Activated CD4-positive, alpha-beta memory T cell treated with anti-CD3 and anti-CD28 coated beads, Interleukin-2, amount 10 ng/mL, durations not matched to agents 7 days and 5 days (primary cell): ENCODE measurements at places on chromosomes 12 and 14. TPM values are rescaled to one million over a fixed set of nuclear protein-coding genes. Genes with fewer than 3 reads are reported as not detected.

Gene THAP2
- 7.7 TPM for total RNA-seq

Gene DPPA3
- total RNA-seq, result not detected

Gene CGRRF1
- total RNA-seq, result 14.0 TPM

Gene LMO3
- total RNA-seq, result not detected

Gene SIX4
- 0.96 TPM for total RNA-seq

Gene TPPP2
- not detected for total RNA-seq

Gene KLHDC2
- 34.7 TPM for total RNA-seq

Gene ANKRD33
- total RNA-seq, result not detected

Gene KRT2
- not detected for total RNA-seq

Gene MANSC4
- not detected for total RNA-seq

Gene ATF1
- 44.0 TPM for total RNA-seq

Gene APOF
- total RNA-seq, result not detected

Gene MIPOL1
- not detected for total RNA-seq

Gene MIP
- not detected for total RNA-seq

Gene BATF
- 66.1 TPM for total RNA-seq

DNA sequence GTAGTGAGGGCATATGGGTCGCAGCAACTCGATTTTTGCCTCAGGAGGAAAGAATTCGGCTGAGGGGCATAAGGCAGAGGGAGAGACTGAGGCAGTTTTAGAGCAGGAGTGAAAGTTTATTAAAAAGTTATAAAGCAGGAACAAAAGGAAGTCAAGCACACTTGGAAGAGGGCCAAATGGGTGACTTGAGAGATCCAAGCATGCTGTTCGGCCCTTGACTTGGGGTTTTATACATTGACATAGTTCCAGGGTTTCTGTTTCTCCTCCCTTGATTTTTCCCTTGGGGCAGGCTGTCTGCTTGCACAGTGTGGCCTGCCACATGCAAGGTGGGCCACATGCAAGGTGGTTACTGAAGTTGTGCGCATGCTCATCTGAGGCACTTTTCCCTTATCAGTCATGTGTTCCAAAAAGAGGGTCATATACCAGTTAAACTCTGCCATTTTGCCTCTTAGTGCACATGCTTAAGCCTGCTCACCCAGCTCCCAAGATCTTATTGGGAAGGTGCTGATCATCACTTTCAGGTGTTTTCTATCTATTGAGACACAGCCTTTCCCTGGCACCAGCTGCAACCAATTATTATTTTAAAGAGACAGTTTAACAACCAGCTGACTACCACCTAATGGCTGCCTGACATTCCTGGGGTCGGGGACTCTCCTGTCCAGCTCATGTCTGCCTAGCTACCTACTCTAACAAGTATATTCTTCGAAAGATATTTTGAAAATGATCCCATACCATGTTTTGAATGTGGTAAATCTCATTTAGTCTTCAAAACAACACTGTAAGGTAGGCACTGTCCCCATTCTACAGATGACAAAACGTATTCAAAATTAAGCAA lies 19.9 kb downstream of the PTGER2 start:
- no peak for DNase-seq

DNA sequence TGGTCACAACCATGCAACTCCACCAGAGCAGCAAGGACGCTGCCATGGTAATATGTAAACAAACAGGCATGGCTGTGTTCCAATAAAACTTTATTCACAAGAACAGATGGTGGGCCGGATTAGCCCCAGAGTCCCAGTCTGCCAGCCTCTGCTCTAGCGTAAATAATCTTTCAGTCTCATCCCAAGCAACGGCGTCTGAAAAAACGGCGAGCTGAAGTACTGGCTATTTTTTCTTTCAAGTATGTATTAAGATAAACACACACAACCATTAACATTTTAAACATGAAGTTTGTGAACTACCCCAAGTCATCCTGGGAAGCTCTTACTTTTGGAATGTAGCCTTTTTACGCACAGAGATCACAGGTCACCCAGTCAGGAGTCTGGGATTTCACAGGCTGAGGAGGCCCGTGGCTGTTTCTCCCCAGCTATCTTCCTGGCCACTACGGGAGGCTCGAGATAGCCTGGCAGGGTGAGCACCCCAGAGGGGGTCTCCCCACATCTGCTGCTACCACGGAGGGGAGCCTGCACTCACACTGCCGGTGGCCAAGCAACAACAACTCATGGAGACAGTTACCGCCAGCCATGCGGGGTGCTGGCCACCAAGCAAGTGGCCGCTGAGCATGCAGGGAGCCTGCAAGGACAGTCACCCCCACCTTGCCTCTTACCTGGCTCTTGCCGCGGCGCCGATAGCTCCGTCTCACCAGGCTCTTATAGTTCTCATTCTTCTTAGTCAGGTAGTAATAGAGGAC lies 124.6 kb downstream of the RFLNA start:
- no peak for DNase-seq

GRCh38 chr12:95583933-95584332 lies 32.7 kb upstream of the USP44 start:
- DNase-seq, result no peak

GRCh38 chr14:35261774-35262173 lies 30.4 kb upstream of the PSMA6 start:
- no peak for DNase-seq

- no peak for DNase-seq
These were observed 200.7 kb upstream of the SLC38A2 start for GRCh38 chr12:46573347-46573658.

GRCh38 chr12:60052483-60052882 lies 456.7 kb downstream of the SLC16A7 start:
- DNase-seq, result no peak

GRCh38 chr12:111304642-111305071 lies 64.2 kb downstream of the PHETA1 start:
- DNase-seq, result peak; percentile 49

GRCh38 chr12:127944211-127944899 lies 322.6 kb upstream of the TMEM132C start:
- no peak for DNase-seq

GRCh38 chr12:122979001-122979907 lies 1.2 kb upstream of the ARL6IP4 start:
- no peak for DNase-seq

DNA sequence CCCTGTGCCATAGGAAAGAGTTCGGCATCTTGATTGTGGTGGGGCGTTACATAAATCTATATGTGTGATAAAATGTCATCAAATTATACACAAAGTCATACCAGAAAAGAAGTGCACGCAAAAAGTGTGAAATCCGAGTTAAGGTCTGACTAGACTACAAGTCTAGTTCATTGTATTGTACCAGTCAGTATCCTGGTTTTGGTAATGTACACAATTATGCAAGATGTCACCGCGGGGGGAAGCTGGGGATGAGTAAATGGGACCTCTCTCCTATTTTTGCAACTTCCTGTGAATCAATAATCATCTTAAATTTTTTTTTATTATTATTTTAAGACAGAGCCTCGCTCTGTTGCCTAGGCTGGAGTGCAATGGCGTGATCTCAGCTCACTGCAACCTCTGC lies 43.2 kb upstream of the BCL11B start:
- no peak for DNase-seq

- no peak for DNase-seq
These were observed 116.1 kb upstream of the FBXO33 start for GRCh38 chr14:39548358-39548757.

DNA sequence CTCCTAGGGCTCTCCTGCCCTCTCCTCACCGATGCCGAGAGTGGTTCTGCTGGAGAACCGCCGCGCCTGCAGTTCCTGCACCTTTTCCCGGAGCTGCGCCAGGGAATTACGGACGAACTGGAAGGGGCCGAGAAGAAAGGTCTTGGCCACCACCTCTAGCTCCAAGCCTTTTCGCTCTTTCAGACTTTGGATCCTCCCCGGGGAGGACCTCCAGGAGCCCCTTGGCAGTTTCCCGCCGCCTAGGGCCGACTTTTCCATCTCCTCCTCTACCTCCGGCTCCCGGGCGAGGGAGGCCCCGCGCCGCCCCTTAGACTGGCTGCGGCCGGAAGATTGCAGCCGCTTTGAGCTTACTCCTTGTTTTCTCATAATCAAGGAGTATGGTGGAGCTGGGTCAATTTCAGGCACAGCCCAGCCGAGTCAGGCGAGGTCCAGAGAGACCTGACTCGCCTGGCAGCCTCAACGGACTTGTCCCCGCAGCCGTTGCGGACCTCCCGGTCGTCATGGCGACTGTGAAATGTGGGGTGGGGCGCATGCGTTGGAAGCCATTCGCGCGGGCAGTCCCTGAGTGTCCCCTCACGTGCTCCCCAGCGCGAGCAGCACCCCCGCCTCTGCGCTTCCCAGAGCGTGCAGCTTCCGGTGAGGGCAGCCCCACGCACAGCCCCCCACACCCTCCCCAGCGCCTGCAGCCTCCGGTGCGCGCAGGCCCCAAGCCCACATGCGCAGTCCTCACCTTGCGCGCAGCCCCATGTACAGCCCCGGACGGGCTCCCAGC lies at the start of gene DPY19L2:
DPY19L2 (minus strand) TSS at position 466 of the 772 bp plus-strand sequence; CDS start at position 366, 100 bp downstream.
- peak; percentile 23 for DNase-seq

DNA sequence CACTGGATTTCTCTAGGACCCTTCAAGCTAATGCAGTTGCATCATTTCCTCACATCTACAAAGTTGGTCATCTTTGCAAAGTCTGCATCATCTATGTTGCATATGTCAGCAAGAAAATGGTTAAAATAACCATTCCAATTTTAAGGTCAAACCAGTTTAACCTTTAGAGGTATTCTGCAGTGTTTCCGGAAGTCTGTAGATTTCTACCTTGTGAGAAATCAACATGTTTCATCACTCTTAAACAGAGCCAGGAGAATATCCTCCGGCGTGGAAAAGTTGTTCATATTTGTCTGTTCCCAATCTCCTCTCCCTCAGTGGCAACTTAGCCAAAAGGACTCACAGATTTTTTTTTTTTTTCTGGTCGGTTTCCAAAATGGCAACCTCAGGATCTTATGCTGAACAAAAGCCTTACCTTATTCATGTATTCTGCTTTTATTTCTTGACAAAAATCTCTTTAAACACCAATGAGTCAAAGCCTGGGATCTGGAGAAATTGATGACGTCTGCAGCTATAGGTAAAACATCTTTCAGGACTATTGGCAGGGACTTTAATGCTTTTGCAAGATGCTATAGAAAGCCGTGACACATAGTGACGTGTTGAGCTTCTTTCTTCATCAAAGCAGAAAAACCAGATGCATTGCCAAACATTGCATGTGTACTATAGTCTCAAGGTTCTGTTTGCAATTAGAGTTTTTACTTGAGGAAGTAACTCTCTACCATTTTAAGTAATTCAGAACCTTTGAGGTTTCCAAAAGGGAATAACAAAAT lies 16.0 kb upstream of the CDK17 start:
- no peak for DNase-seq

- no peak for DNase-seq
These were observed 73.6 kb downstream of the RBM19 start for GRCh38 chr12:113892556-113892955.

DNA sequence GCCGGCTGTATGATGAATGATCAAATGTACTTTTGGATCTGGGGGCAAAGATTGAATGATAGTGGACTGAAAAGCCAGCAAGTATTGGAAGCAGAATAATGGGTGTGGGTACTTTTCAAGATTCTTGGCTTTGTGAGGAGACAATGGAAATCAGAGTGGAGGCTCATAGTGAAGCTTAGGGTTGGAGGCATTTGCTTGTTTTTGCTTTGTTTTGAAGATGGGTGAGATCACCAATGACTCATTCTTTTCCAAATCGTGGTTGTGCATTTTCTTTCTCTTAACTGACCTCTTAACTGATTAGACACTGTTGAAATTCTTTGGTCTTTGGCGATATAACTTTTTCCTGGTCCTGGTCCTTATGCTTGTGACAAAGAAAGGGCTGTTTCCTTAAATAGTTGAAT lies 54.4 kb downstream of the PELI2 start:
- DNase-seq, result no peak

DNA sequence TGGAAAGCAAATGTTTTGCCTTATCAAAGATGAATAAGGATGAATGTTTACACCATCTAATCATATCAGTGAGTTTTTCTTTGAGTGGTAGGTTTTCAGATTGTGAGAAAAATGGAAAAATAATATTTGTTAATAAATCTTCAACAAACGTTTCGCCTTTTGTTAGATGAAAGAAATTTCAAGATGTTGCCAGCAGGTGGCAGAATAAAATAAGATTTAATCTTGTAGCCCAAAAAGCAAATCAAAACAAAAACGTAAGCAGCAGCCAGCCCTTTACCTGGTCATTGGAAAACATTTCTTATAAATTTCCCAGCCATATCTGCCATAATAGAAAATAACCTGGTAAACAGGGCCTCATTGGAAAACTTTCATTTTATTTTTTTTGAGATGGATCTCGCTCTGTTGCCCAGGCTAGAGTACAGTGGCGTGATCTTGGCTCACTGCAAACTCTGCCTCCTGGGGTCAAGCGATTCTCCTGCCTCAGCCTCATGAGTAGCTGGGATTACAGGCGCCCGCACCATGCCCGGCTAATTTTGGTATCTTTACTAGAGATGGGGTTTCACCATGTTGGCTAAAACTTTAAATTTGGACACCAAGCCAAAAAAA lies 15.4 kb upstream of the TMEM120B start:
- no peak for DNase-seq

- DNase-seq, result no peak
These were observed 982.2 kb upstream of the FBXO33 start for GRCh38 chr14:40414386-40414785.
